AG20443 (cell line): ENCODE measurements at places on chromosomes 16 and 17.

- no peak for DNase-seq
These were observed 579.5 kb downstream of the RBFOX1 start for GRCh38 chr16:7912132-7912531.

DNA sequence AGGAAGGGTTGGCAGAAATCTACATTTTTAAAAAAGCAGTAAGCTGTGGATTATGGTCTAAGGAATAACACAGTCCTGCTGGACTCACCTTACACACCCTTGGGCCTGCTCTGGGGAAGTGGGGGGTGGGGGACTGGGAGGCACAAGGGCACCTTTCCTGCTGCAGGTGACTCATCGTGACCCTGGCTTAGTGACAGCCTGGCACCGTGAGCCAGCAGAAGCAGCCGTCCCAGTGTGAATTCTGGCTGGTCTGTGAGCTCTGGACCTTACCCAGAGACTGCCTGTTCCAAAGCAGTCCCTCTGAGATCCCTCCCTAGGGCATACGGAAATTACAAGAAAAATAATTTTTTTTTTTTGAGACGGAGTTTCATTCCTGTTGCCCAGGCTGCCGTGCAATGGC lies 4.2 kb upstream of the CRK start:
- DNase-seq, result peak; percentile 33

DNA sequence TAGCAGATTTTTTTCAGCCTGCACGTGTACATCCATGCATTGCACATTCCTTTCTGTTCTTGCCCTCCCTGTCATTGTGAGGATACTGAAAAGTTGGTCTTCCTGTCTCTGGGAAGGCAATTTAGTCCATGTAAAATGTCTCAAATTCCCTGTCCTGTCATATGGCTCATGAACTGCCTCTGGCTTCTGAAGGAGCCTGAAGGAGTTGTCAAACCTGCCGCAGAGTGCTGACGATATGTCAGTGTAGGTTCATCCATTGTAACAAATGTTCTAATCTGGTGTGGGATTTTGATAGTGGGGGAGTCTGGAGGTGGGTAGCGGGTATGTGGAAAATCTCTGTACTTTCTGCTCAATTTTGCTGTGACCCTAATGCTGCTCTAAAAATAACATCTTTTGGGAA lies 59.6 kb downstream of the YPEL2 start:
- no peak for DNase-seq

GRCh38 chr17:31524926-31525800 lies 133.7 kb downstream of the RAB11FIP4 start:
- peak; percentile 94 for DNase-seq

DNA sequence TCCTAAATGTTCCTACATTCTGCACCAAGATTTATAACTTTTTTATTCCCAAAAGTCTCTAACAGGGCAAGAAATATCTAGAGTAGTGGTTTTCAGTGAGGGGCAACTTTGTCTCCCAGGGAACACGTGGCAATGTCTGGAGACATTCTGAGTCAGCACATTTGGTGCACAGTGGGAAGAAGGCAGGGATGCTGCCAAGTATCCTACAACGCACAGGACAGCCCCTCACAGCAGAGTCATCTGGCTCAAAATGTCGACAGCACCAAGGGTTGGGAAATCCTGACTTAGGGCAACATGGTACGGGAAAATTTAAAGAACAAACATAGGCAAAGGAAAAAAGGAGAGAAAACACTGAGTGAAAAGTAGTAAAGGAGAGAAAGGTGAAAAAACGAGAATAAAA lies 61.8 kb downstream of the SMG6 start:
- DNase-seq, result no peak

DNA sequence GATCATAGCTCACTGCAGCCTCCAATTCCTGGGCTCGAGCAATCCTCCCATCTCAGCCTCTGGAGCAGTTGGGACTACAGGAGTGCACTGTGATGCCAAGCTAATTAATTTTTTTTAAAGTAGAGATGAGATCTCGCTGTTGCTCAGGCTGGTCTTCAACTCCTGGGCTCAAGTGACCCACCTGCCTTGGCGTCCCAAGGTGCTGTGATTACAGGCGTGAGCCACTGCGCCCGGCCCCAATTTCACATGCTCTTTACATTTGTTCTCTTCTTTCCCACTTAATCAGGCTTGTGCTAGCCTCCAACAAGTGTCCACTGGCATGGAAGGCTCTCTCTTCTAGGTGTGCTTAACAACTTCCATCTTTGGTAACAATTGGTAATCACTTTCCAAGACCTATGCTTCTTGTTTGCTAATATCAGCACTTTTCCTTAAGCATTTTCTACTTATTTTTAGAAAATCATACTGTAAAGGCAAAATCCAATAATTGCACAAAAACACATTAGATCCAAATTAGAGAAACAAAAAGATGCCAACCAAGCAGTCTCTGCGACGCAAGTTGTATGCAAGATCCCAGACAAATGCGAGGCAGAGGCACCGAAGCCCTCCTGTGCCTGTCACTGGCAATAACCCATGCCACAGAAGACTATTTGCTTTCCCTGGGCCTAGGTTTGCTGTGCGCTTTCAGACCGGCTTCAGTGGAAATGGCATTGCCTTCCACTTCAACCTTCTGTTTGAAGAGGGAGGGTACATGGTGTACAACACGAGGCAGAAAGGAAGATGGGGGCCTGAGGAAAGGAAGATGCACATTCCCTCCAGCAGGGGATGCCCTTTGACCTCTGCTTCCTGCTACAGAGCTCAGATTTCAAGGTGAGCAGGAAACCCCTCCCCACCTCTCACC lies 52.6 kb downstream of the NOS2 start:
- no peak for DNase-seq

DNA sequence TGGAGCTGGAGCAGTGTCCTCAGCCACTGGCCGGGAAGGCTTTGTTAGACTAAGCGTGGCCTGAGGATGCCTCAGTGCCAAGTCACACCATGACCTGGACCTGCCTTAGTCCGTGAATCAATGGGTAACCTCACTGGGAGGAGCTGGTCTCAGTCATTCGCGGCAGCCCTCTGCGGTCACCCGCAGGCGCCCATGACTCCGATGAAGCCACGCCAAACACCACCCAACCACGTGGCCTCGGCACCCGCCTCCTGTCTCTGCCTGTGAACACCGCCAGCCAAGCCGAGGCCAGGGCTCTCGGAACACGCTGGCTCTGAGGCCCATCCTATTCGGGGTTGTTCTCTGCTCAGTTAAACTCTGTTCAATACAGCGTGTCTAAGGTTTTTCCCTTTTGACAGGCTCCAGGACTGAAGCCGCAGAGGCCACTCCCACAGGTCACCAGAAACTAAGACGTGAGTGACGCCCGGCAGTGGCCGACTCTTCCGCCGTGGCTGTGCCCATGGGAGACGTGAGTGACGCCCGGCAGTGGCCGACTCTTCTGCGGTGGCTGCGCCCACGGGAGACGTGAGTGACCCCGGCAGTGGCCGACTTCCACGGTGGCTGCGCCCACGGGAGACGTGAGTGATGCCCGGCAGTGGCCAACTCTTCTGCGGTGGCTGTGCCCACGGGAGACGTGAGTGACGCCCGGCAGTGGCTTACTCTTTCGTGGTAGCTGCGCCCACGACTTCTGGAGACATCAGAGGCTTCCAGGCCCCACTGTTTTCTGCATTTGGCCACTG lies 16.8 kb upstream of the PABPN1L start:
- no peak for DNase-seq

GRCh38 chr16:49618955-49619354 lies 237.0 kb downstream of the ZNF423 start:
- DNase-seq, result no peak

- no peak for DNase-seq
These were observed 12.6 kb downstream of the CHST6 start for GRCh38 chr16:75482434-75483205.

DNA sequence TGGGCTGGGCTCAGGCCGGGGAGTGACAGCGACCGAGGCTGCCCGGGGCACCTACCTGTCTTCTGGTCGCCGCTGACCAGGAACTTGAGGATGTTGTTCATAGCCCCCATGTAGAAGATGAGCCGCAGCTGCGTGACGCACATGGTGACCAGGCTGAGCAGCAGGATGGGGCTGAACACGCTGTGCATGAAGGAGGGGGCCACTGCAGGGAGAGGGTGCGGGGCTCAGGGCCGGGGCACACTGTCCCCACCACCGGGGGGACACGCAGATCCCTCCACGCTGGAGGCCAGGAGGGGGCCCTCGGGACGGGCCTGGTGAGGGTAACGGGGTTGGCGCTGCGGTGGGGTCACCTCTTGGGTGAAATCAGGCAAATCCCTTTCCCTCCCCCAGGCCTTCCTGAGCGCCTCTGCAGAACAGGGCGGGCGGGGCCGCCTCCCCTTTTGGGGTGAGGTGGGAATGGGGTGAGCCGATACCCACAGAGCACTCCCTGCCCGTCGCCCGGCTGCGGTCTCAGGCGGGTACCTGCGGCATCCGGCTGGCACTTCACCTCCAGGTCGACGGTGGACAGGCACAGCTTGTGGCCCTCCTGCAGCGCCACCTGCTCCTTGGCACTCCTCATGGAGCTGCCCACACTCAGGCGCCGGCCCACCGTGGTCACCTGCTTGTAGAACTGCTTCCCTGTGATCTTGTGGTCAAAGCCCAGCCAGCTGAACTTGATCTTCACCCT lies 28.3 kb upstream of the PITPNA start:
- no peak for DNase-seq

DNA sequence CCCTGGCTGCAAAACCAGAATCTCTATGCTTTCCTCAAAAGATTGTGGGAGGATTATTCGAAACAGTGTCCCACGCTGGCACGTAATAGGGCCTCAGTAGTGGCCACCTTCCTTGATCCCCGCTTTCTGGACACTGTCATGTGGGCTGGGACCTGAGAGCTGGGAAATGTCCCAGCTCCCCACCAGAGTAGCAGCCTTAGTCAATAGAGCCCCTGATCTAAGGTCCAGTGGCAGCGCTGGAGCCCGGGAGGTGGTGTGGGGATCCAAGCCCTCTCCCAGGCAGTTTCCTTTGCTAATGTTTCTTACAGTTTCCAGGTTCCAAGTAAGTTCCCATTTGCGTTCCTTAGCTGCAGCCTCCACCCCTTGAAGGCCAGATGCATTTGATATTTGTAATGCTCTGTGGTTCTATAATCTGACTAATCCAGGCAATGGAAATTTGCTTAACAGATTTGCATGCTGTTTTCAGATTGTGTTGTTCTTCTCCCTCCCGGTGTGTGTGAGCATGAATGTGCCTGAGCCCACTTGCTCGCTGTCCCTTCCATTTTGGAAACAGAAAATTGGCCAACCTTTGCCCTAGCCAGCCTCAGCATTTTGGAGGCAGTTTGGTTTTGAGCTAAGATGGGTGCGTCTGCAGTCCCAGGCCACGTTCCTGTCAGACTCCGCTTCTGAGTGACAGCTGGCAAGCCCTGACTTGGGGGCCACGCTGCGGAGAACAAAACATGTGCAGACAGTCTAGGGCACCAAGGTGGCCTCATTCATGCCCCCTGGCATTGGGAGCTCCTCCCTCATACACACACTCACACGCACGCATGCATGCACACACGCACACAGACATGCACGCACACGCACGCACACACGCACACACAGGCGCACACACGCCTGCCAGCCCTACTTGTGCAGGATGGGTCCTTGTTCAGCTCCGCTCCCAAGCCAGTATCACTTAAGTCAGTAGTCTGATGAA lies 69.4 kb downstream of the CCDC182 start:
- DNase-seq, result no peak

- no peak for DNase-seq
These were observed 2.0 kb downstream of the GPT2 start for GRCh38 chr16:46885960-46886763.
